ENCODE measurements at places on chromosomes 12 and 14.
A peak's percentile ranks its signal among the peaks of the same experiment; 100 is the strongest.

- no peak for DNase-seq
Observed at GRCh38 chr12:92105110-92105509, 40.5 kb downstream of the BTG1 start.

- no peak for DNase-seq
Observed at GRCh38 chr14:39203659-39204606, 28.9 kb downstream of the PNN start.

DNA sequence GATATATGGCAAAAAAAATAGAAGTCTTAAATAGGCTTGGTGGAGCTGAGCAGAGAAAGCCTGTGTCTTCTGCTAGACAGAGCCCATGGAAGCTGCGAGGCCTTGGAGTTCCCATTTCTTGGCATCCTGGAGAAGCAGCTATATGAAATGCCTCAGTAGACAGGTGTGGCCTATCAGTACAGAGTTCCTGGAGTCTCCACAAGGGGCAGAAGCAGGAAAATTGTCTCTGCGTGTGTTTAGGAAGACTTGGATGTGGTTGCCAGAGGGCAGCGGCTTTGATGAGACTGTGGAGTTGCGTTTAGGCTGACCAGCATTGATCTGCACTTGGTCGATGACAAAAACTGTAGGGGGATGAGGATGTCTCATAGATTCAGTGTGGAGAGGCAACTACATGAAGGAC lies 334.5 kb upstream of the SEL1L start:
- no peak for DNase-seq

GRCh38 chr12:65649126-65649525 lies 175.2 kb upstream of the HMGA2 start:
- DNase-seq = no peak

GRCh38 chr12:50192236-50192635 lies 25.1 kb upstream of the CERS5 start:
- no peak for DNase-seq

DNA sequence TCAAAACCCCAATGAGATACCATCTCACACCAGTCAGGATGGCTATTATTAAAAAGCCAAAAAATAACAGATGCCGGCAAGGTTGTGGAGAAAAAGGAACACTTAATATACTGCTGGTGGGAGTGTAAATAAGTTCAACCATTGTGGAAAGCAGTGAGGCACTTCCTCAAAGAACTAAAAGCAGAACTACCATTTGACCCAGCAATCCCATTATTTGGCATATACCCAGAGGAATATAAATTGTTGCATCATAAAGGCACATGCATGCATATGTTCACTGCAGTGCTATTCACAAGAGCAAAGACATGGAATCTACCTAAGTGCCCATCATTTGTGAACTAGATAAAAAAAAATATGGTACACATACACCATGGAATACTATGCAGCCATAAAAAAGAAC lies 59.9 kb downstream of the MGST1 start:
- no peak for DNase-seq

GRCh38 chr14:31578266-31578665 lies 17.1 kb downstream of the NUBPL start:
- no peak for DNase-seq

DNA sequence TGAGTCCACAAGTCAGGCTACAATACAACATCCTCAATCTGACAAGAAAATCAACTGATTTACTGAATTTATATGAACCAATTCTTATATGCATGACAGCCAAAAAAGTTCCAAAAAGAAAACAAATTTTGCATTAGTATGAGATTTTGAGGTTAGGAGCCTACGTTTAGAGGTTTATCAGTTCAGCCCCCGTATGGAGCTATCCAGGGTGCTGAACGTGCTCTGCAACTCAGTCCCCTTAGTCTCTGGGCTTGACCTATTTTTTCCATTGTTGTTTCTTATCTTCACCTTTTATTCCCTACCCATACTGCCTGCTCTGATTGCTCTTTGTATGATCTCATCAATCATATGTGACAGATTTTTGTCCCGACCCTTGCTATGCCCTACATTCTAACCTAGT lies 693.0 kb downstream of the NRXN3 start:
- DNase-seq = peak; percentile 68

- DNase-seq = peak; percentile 91
Observed at GRCh38 chr12:125183187-125184067, 118.2 kb downstream of the AACS start.

GRCh38 chr14:39991041-39991440 lies 558.8 kb upstream of the FBXO33 start:
- no peak for DNase-seq
